ENCODE measurements at places on chromosomes 4 and X. TPM values are rescaled to one million over a fixed set of nuclear protein-coding genes. Genes with fewer than 3 reads are reported as not detected.

Gene UCP1
- under 0.01 TPM for total RNA-seq

Gene XK
- 0.72 TPM for total RNA-seq

Gene HCFC1
- total RNA-seq: 13.2 TPM

Gene MFAP3L
- total RNA-seq: 3.9 TPM

Gene NCAPG
- total RNA-seq: 3.4 TPM

Gene CFAP99
- total RNA-seq: not detected

Gene RAB41
- not detected for total RNA-seq

Gene RBM3
- total RNA-seq: 88.0 TPM

Gene FGFBP1
- 99.8 TPM for total RNA-seq

Gene LIN54
- total RNA-seq: 5.3 TPM

Gene TMEM150C
- total RNA-seq: not detected

Gene CFP
- not detected for total RNA-seq

Gene RAI2
- not detected for total RNA-seq

Gene SPANXD
- total RNA-seq: not detected

Gene ANXA10
- total RNA-seq: 0.43 TPM

Gene KCND1
- total RNA-seq: 0.43 TPM

Gene CCDC149
- total RNA-seq: 2.7 TPM
